Activated CD4-positive, CD25-positive, alpha-beta regulatory T cell treated with anti-CD3 and anti-CD28 coated beads, Interleukin-2, amount 50 U/mL, for 16 hours (primary cell): ENCODE measurements at places on chromosomes 3 and 15.

- no peak for DNase-seq
These were observed 74.8 kb downstream of the STXBP5L start for GRCh38 chr3:120982608-120983320.

- DNase-seq, result no peak
These were observed 57.7 kb downstream of the PRTG start for GRCh38 chr15:55685286-55685685.

DNA sequence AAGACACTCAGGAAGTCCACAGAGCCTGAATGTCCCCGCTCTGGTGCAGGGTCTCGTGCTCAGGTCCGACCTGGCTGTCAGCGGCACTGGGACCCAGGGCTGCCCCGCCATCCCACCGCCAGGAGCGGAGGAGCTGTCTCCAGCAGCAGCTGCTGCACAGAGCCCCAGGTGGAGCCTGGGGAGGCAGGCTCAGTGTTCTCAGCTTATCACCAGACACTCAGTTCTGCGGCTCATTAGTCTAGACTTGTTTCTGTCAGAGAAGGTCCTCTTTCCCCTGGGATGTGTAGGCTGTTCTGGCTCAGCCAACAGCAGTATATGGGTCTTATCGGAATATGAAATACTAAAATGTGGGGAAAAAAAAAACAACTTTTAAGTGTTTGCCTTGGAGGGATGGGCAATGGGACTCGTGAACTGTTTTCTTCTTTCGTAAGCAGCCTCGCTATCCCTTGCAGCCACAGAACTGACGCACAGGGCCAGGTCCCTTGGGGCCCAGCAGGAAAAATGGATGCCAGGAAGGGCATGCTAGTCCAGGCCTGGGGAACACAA lies 75.9 kb downstream of the KLF13 start:
- DNase-seq, result no peak

DNA sequence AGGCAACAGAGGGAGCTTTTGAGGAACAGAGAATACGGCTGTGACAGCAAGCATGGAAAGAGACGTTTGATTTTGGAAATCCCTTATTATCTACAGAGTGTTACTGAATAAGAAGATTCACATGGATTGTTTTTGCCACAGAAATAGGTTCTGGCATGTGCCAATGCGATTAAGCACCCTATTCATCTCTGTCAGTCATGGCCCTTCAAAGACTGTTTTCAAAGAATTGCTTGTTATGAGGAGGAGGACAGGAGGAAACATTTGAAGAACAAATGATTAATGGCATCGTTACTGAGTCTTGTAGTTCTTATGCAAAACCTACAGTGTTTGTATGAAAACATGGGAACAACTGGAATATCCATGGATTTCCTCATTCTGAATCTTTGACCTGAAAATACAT lies 86.2 kb downstream of the EPHA6 start:
- DNase-seq, result no peak

DNA sequence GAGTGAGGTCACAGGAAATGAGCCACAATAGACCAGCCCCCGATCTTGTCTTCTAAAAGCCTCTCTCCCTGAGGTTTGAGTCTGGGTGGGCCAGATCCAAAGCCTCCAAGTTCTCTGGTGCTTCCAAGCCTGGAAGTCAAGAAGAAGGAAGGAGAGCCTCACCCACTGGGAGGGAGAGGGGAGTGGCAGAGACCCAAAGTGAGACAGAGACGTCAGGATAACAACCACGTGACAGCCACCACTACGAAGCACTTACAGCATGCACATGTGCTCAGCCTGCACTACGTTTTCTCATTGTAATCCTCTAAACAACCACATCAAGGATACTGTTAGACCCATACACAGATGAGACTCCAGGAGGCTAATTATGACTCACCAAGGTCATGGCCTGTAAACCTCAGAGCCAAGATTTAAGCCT lies 197.3 kb upstream of the LINGO1 start:
- DNase-seq, result no peak

- DNase-seq, result no peak
These were observed 30.1 kb upstream of the HCN4 start for GRCh38 chr15:73398861-73399260.

DNA sequence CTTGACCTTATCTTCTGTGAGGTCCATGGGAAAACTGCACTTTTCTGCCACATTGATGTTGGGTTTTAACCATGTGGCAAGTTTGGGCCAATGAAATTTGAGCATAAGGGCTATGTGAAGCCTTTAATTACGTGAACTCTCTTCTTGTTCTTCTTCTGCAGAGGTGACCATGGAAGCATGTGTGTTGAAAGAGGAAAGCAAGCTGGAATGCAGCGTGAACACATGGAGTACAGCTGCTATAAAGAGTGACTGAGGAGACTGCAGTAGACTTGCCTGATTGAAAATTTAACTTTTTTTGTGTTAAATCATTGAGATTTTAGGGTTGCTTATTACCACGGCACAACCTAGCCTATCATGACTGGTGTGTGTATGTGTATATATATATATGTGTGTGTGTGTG lies 347.3 kb downstream of the ZIC1 start:
- DNase-seq, result no peak

GRCh38 chr15:98522127-98522526 lies 126.2 kb upstream of the IGF1R start:
- no peak for DNase-seq

DNA sequence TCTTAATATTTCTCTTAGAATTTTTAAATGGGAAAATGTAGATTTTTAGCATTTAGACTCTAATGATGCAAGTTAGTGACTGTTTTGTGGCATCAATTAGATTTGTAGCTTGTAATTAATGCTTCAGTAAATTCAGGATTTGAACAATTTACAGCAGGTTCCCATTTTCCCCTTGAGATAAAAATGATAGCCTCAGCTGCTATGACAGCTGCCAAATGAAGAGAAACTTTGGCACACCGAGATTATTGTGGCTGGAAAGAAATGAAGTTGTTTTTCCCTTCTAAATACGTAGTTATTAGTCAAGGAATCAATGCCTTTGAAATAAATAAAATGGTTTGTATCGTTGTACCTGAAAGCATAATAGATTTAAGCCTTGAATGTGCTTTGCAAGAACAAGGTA lies 206.4 kb upstream of the P2RY1 start:
- DNase-seq, result no peak

- DNase-seq, result no peak
These were observed 531.6 kb downstream of the SHQ1 start for GRCh38 chr3:72316501-72317279.

- no peak for DNase-seq
These were observed 28.0 kb downstream of the SENP7 start for GRCh38 chr3:101484805-101485620.

DNA sequence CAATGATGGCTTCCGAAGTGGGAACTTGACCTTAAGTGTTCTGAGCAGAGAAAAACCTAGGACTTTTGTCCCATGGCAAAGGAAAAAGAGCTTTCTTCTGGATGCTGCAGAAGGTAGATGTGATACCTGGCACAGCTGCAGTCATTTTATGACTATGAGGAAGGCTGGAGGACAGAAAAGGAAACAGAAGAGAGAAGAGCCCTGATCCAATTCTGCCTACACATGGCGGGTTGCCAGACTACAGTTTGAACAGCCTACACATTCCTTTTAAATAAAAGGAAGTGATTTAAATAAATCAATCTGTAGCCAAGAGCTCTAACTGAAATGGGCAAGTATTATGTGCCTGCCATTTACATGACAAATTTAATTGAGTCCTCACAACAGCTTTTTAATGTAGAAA lies 43.6 kb upstream of the CHRNB4 start:
- DNase-seq, result no peak

- no peak for DNase-seq
These were observed 800.7 kb downstream of the NAALADL2 start for GRCh38 chr3:175659670-175660350.

DNA sequence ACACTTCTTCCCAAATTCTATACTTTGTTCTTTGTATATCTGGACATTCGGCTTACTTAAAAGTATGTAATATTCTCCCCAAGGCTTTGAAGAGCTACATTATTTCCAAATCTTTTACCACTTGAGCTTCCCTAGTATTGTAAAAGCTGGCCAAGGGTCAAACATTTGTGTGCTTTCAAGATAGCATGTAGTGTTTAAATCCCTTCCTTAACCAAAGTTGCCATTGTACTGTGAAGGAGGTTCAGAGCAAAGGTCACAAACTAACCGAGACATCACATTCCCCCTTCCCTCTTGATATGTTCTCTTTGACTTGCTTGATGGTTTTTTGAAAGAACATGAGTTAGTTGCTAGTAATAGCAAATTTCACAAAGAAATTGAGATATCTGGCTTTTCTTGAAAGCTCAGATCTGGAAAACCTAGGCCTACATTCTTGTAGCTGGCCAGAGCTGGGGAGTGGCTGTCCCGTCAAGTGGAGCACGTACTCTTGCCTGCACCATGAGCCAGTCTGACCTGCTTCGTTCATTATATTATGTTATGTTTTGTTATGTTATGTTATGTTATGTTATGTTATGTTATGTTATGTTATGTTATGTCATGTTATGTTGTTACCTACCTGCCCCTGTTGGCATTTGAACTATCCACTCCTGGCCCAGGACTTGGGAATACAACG lies 60.2 kb downstream of the FILIP1L start:
- DNase-seq, result no peak

GRCh38 chr3:151750181-151750580 lies 16.5 kb downstream of the AADACL2 start:
- DNase-seq, result no peak

- DNase-seq, result no peak
These were observed 969 bp upstream of the DNAJC19 start for GRCh38 chr3:180990505-180990904.

GRCh38 chr15:49900006-49900902 lies 218.8 kb downstream of the ATP8B4 start:
- DNase-seq, result no peak

GRCh38 chr3:127949446-127950055 lies 34.5 kb downstream of the KBTBD12 start:
- DNase-seq, result no peak

DNA sequence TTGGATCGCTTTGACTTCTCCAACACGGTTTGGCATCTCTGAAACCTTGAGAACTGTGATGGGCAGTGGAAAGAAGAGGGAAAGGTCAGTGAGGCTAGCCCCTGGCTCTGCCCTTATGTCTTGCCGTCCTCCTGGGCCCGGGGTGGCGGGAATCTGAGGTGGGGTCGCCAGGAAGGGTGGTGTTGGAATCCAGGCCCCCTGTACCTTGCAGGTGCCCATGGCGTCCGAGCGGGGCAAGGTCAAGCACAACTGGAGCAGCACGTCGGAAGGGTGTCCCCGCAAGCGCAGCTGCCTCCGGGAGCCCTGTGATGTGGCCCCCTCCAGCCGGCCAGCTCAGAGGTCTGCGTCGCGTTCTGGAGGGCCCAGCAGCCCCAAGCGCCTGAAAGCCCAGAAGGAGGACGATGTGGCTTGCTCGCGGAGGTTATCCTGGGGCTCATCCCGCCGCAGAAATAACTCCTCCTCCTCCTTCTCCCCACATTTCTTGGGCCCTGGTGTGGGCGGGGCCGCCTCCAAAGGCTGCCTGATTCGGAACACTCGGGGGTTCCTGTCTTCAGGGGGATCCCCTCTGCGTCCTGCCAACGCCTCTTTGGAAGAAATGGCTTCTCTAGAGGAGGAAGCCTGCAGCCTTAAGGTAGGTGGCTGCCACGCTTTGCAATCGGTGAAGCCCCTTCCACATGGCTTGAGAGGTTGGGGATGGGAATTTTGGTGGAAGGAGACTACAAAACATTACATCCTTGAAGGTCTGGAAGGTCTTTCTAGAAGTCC lies 907 bp downstream of the TATDN2 start:
- DNase-seq, result peak; percentile 17

DNA sequence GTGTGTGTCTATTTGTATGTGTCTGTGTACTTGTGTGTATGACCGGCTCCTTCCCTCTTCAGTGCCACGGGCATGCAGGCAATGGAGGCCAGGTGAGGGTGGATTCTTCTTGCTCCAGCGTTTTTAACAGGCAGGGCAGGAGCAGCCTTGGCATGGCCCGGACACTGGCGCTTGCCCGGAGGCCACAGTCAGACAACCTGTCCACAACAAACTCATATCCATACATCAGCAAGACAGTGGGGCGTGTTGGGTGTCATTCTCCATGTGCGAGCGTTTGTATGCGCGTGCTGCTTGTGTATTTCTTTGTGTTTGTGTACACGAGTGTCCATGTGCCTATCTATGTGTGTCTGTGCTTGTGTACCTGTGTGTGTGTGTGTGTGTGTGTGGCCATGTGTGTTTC lies 29.8 kb downstream of the PTH1R start:
- DNase-seq, result no peak

- no peak for DNase-seq
These were observed 206.9 kb upstream of the TRIM42 start for GRCh38 chr3:140470962-140471361.

DNA sequence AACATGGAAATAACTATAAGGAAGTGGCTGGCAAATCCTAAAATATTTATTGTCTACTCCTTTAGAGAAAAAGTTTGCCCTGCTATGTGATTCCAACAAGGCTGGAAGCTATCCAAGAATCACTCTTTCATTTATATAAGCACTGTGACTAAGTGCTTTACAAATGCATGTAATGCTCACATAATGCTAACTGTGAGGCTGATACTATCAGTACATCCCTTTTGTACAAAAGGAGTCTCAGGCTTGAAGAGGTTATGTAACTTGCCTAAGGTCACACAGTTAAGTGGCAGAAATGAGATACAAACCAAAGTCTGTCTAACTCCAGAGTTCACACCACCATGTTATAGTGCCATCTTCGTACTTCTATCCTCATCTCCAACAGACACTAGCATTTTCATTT lies 17.0 kb downstream of the TOPBP1 start:
- DNase-seq, result no peak

DNA sequence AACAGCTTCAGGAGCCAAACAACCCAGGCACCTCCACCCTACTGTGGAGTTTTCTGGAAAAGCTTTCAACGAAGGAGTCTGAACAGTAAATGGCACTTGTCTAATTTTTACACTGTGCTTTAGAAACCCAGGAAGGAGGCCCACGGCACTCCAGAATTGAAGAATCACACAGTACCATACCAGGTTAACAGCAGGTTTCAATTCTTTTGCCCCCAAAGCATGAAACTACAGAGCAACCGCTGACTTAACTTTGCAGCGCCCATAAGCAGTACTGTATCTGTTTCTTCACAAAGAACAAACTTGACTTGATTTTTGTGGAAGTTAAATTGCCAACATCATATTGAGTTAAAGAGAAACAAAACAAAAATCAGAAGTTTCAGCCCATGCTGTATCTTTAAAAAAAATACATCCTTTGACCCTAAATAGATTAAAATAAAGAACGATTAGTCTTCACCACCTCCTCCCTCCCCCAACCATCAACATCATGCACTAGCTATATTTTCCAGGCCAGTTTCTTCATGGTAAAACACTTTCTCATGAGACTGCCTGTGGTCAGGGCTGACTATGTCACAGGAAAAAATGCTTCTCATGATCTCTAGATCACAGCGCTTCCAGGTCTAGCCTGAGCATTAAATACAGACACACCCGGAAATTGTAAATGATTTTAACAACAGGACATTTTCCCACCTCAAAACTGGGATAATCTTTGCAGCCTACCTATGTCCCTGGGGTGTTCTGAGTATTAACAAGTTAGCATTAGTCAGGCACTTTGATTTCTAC lies 456.3 kb downstream of the FOXP1 start:
- no peak for DNase-seq
